ENCODE measurements at places on chromosomes 6 and 20. TPM values are rescaled to one million over a fixed set of nuclear protein-coding genes. Genes with fewer than 3 reads are reported as not detected.

DNA sequence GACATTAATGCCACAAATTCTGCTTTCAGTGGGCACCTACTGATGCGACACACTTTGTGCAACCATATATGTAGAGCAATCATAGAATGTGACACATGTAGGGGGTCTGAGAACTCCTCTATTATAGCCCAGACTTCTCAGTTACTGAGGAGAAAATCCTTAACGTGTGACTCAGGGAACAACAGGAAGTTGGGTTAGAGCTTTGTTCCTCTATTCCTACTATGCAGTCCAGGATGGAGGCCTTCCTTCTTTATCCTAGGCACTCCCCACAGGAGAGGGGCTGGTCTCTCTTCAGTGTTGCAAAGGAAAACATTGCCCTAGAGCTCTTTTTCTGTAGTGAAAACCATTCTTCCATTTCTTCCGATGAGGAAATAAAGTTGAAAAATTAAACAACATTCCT lies 39.6 kb upstream of the RCAN2 start:
- DNase-seq: no peak

DNA sequence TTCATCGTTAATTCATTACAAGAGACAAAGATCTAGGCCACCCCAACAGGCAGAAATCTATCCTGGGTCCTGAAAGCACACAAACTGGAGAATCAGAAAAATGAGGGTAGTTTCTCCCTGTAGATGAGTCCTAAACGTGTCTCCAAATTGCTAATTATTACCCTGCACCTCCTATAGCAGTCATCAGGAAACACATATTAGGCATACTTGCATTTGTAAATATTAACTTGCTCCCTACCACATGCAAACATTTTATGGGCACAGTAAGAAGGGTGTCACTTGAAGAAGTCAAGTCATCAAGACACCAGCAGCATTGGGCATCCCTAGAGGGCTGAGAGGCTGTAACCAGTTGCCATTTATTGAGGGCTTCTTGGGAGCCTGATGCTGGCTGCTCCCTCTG lies 17.9 kb upstream of the SIRPB1 start:
- no peak for DNase-seq

GRCh38 chr6:160173806-160174527 lies 52.4 kb downstream of the SLC22A1 start:
- DNase-seq: no peak

- DNase-seq: no peak
Measured at GRCh38 chr6:169802790-169803189, 51.4 kb downstream of the ERMARD start.

- DNase-seq: no peak
Measured at GRCh38 chr6:83086751-83087150, 19.3 kb downstream of the DOP1A start.

DNA sequence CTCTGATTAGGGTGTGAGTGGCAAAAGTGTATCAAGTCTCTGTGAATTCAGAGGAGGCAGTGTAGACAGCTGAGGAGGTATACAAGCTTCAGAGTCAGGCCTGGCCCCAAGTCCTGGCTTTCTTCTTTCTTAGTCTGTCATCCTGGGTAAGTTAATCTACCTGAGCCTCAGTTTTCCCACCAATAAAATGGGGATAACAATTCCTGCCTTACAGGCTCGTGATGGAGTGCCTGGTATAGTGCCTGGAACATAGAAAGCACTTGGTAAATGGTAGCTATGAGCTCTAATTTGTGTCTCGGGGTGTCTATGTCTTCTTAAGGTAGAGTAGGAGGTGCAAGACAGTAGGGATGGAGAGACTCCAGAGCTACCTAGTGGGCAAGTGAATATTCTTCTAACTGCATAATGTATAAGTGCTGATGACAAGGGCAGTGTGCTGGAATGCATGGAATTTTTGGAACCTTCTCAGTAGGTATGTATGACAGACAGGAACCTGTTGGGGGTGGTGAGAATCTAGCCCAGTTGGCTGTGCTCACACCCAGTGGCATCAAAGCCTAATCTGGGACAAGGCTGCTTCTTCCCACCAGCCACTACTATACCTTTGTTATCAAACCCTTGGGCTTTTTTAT lies 4.0 kb upstream of the SCUBE3 start:
- no peak for DNase-seq

- no peak for DNase-seq
Measured at GRCh38 chr6:133632206-133632605, 256.7 kb upstream of the TCF21 start.

- no peak for DNase-seq
Measured at GRCh38 chr6:14877758-14878157, 368.1 kb upstream of the JARID2 start.

CASS4 gene
- total RNA-seq: 13.7 TPM

SYNDIG1 gene
- not detected for total RNA-seq

TMEM151B gene
- not detected for total RNA-seq

TRIM40 gene
- total RNA-seq: not detected

APOBEC2 gene
- not detected for total RNA-seq

PPP1R3G gene
- total RNA-seq: not detected

DEK gene
- 109 TPM for total RNA-seq

NEURL2 gene
- total RNA-seq: 6.6 TPM

PLCB1 gene
- total RNA-seq: 6.5 TPM

SPTLC3 gene
- 0.20 TPM for total RNA-seq

All from T-cell (primary cell).